Karpas-422 (cell line): ENCODE measurements at places on chromosomes 1 and 21.
A peak's percentile ranks its signal among the peaks of the same experiment; 100 is the strongest.

DNA sequence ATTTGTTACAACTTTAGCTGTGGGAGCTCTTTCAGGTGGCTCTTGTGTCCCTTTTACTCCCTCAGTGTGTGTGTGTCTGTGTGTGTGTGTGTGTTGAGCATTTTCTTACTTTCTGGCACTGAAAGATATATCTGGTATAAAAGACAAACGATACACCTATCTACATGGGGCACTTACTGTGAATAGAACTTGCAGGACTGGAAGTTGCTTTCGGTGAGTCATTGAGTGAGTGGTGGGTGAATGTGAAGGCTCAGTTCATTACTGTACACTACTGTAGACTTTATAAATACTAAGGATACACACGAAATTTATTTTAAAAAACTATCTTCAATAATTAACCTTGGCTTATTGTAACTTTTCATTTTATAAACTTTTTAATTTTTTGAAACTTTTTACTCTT lies 38.7 kb downstream of the BTBD8 start:
- no peaks in the 10 kb centered on the region for H3K27me3 ChIP-seq
- no peak for DNase-seq
- no peak overlapping the region for H3K4me3 ChIP-seq
- no peaks in the 10 kb centered on the region for H3K4me1 ChIP-seq

DNA sequence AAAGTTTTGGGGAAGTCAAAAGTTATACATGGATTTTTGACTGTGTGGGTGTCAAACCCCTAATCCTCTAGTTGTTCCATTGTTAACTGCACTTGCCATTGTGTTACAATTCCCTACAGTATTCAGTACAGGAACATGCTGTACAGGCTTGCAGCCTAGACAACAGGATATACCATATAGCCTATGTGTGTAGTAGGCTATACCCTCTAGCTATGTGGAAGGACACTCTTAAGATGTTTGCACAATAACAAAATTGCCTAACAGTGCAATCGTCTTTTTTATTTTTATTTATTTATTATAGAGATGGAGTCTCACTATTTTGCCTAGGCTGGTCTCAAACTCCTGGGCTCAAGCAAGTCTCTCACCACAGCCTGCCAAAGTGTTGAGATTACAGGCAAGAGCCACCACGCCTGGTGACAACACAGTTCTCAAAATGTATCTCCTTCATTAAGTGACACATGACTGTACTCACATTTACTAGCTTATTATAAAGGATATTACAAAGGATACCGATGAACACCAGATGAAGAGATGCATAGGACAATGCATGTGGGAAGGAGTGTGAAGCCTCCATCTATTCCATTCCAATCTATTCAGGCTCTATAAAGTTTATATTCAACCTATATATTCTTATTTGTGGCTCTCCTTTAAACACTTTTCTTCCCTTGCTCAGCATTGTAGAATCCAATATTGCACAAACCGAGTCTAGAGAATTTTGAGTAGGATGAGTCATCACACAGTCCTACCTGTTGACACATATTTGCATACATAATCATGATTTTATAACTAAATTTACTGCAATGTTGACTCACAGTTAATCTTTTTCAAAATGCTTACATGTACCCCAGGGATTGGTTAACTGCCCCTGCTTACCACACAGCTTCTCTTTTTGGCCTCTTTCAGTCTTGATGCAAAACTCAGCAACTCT lies 28.4 kb upstream of the CEP350 start:
- H3K4me1 ChIP-seq: peaks cover 11% of the 10 kb centered on the region; the same call in 1 of the 2 replicates
- H3K36me3 ChIP-seq: no peaks in the 10 kb centered on the region
- H3K4me3 ChIP-seq: no peak overlapping the region
- H3K27ac ChIP-seq: no peak overlapping the region

DNA sequence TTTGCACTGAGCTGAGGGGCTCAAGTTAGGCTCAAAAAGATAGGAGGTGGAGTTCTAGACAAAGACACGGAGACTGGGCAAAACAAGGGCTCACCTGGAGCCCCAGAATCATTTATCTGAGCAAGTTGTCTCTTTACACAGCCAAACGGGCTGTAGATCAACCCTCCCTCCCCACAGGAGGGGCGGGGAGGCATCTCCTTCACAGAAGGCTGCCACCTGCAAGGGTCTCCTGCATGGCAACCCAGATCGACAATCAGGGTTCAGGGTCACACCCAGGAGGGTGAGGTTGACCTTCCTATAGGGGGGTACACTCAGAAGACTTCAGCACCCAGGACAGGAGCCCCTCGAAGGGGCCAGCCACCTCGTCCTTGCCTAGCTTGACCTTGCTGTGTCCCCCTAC lies 84.0 kb downstream of the CD247 start:
- peaks cover 37% of the 10 kb centered on the region for H3K36me3 ChIP-seq
- peak overlapping the region; percentile 99 for H3K27ac ChIP-seq
- H3K4me3 ChIP-seq: no peak overlapping the region
- H3K27me3 ChIP-seq: no peaks in the 10 kb centered on the region

DNA sequence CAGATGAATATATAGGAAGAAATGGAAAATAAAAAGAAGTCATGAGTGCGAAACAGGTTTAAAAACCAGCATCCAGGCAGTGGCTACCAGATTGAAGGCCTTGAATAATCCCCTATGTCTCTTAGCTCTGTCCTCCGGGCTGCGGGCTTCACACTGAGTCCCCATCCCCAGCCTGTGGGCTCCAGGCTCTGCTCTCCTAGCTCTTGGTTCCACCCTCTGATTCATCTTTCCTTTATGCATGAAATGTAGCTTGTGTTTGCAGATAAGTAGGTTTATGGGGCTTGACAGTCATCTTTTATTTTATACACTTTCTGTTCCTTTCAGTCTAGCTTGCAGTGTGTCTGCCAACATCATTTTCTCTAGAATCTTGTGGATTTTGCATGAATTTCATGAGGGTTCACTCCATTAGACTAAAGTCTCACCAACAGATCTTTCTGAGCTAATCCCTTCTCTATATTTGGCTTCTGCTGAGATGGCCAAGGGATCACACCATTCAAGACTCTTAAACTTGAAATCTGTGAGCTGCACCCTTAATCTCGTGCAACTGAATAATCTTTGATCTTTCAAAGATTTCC lies 174.5 kb downstream of the PLPPR4 start:
- H3K27me3 ChIP-seq: no peaks in the 10 kb centered on the region
- H3K36me3 ChIP-seq: no peaks in the 10 kb centered on the region
- no peak overlapping the region for H3K4me3 ChIP-seq

GRCh38 chr1:36432616-36433015 lies 17.6 kb downstream of the OSCP1 start:
- H3K4me1 ChIP-seq: no peaks in the 10 kb centered on the region
- H3K27ac ChIP-seq: no peak overlapping the region
- no peak overlapping the region for H3K4me3 ChIP-seq
- DNase-seq: no peak
- no peaks in the 10 kb centered on the region for H3K36me3 ChIP-seq

DNA sequence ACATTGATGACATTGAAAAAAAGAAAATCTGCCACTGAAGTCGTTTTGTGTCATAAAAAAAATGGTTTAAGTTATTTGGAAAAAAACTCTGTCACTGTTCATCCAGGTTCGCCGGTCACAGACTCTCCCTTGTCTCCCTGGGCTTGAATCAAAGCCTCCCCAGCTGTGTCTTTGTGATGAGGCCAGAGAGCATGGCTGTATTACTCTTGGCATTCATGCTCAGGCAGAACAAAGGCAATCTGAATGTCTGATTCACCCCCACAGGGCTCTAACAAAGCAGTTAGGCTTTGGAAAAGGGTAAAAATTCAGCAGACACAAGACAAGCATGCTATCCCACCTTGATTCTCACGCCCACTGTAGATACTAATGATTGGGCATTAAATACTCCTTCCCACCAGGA lies 304.3 kb upstream of the PLD5 start:
- no peaks in the 10 kb centered on the region for H3K36me3 ChIP-seq
- DNase-seq: no peak
- no peak overlapping the region for H3K27ac ChIP-seq
- H3K27me3 ChIP-seq: no peaks in the 10 kb centered on the region

DNA sequence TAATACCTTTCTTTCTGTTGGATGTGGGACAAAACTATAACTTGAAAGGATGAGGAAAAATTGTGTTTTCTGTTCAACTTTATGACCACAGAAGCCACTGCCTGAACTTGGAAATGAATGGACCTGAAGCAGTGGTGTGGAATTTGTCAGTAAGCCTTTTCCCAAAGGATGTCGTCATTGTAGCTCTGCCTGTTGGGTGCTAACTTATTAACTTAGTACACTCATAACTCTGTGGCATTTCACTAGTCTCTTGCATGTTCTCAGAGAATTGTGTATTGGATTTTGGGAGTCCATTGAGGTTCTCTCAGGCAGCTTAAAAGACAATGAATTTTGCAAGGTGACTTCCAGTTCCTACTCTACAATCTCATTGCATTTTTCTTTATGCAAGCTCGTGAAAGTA lies 49.6 kb downstream of the KCNK2 start:
- H3K27me3 ChIP-seq: no peaks in the 10 kb centered on the region
- H3K4me3 ChIP-seq: no peak overlapping the region
- H3K4me1 ChIP-seq: no peaks in the 10 kb centered on the region
- no peaks in the 10 kb centered on the region for H3K36me3 ChIP-seq
- no peak for DNase-seq

DNA sequence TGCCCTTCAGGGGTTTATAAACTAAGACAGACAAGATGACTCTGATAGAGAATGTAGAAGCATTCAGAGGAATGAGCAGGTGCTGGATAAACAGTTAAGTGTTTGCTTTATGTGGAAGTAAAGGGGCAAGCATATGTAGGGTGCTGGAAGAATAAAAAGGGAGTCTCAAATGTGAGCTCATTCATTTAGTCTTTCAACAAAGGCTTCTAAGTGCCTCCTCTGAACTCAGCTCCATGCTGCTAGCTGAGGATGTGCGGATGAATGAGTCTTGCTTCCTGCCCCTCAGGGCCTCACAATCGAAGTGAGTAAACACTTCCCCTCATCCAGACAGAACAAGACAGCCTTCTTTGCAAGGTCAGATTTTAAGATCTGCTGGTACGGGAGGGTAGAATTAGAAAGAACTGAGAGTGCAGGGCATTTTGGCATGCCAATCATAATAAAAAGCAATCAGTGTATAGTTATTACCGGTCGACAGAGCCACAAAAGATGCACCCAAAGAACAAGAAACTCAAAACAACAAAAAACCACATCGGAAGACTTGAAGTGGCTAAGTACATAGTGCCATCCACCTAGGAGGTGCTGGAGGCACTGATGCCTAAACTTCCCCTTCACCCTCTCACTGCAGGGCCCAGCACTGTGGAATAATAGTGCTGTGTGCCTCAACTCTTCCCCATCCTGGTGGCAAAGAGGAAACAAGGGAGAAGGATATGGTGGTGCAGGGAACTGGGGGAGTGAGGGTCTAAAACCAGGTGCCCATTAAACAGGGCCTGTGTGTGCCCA lies 69.8 kb downstream of the TNR start:
- no peaks in the 10 kb centered on the region for H3K4me1 ChIP-seq
- H3K4me3 ChIP-seq: no peak overlapping the region
- no peaks in the 10 kb centered on the region for H3K36me3 ChIP-seq
- DNase-seq: no peak
- H3K27me3 ChIP-seq: no peaks in the 10 kb centered on the region; the same call in 1 of the 2 replicates
- H3K27ac ChIP-seq: no peak overlapping the region

GRCh38 chr1:69737527-69738185 lies 169.9 kb downstream of the LRRC7 start:
- no peaks in the 10 kb centered on the region for H3K36me3 ChIP-seq
- peak; percentile 82 for DNase-seq
- no peaks in the 10 kb centered on the region for H3K4me1 ChIP-seq
- H3K27ac ChIP-seq: no peak overlapping the region
- no peaks in the 10 kb centered on the region for H3K27me3 ChIP-seq
- H3K4me3 ChIP-seq: no peak overlapping the region

DNA sequence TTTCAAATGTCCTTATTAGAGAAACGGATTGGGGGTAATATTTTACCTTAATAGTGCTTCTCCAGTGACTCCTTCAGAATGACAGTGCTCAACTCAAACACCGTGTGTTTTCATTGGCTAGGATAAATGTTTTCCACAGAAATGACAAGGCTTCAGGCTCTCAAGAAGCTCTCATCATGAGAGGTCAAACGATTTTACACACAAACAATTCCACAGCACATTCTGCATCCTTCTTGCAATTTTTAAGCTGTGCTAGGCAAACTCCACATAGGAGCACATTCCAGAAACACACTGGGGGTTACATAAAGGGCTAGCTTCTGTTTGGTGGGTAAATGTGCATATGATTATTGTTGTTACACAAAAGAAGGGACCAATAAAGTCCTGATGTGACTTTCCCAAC lies 75.5 kb upstream of the IPO9 start:
- H3K4me3 ChIP-seq: no peak overlapping the region
- DNase-seq: no peak
- H3K27ac ChIP-seq: no peak overlapping the region
- no peaks in the 10 kb centered on the region for H3K27me3 ChIP-seq

GRCh38 chr1:221812088-221812752 lies 70.3 kb upstream of the DUSP10 start:
- H3K4me3 ChIP-seq: no peak overlapping the region
- H3K4me1 ChIP-seq: no peaks in the 10 kb centered on the region
- no peaks in the 10 kb centered on the region for H3K27me3 ChIP-seq
- H3K36me3 ChIP-seq: no peaks in the 10 kb centered on the region
- H3K27ac ChIP-seq: no peak overlapping the region
- no peak for DNase-seq

- no peak for DNase-seq
- no peak overlapping the region for H3K27ac ChIP-seq
- H3K27me3 ChIP-seq: no peaks in the 10 kb centered on the region
- H3K36me3 ChIP-seq: no peaks in the 10 kb centered on the region
- no peak overlapping the region for H3K4me3 ChIP-seq
- H3K4me1 ChIP-seq: no peaks in the 10 kb centered on the region
Observed at GRCh38 chr1:21860971-21861370, 48.9 kb downstream of the LDLRAD2 start.

GRCh38 chr1:226438007-226438406 lies 30.1 kb upstream of the PARP1 start:
- H3K27ac ChIP-seq: peak overlapping the region; percentile 91
- peak; percentile 66 for DNase-seq
- H3K4me1 ChIP-seq: peaks cover 59% of the 10 kb centered on the region
- 0 out of 2 replicates have a peak overlapping the region, but pooled peaks have one; percentile 28 for H3K4me3 ChIP-seq
- H3K27me3 ChIP-seq: no peaks in the 10 kb centered on the region
- peaks cover 6% of the 10 kb centered on the region; the same call in 1 of the 2 replicates for H3K36me3 ChIP-seq

GRCh38 chr1:15966081-15966955 lies 9.6 kb downstream of the ZBTB17 start:
- H3K36me3 ChIP-seq: no peaks in the 10 kb centered on the region
- peaks cover 37% of the 10 kb centered on the region for H3K4me1 ChIP-seq

DNA sequence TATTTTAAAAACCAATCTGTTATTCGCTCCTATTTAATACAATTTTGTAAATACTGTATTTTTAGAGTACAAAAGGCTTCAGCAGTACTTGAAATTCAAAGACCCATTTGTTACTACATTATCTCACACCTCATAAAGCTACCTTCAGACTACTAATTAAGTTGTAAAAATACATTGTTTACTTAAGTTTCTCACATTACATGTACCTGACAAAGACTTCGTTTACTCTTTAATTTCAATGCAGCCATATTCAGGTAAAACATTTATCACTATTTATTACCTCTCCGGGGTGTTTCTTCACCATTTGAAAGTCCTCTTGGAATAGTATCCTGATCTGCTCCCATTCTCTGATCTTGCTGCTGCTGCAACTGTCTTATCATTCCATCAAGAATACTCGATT lies 55.2 kb downstream of the BRWD1 start:
- H3K27me3 ChIP-seq: no peaks in the 10 kb centered on the region
- no peaks in the 10 kb centered on the region for H3K4me1 ChIP-seq
- H3K36me3 ChIP-seq: peaks cover 58% of the 10 kb centered on the region
- no peak overlapping the region for H3K27ac ChIP-seq

GRCh38 chr1:116429821-116430374 lies 56.9 kb downstream of the ATP1A1 start:
- no peaks in the 10 kb centered on the region for H3K36me3 ChIP-seq
- H3K27me3 ChIP-seq: no peaks in the 10 kb centered on the region

- H3K27me3 ChIP-seq: no peaks in the 10 kb centered on the region
- H3K27ac ChIP-seq: no peak overlapping the region
- H3K36me3 ChIP-seq: no peaks in the 10 kb centered on the region
- H3K4me1 ChIP-seq: peaks cover 41% of the 10 kb centered on the region
- no peak overlapping the region for H3K4me3 ChIP-seq
- DNase-seq: no peak
Observed at GRCh38 chr1:13766592-13767564, 66.9 kb downstream of the PRDM2 start.
